ENCODE measurements at places on chromosomes 1 and 21.

DNA sequence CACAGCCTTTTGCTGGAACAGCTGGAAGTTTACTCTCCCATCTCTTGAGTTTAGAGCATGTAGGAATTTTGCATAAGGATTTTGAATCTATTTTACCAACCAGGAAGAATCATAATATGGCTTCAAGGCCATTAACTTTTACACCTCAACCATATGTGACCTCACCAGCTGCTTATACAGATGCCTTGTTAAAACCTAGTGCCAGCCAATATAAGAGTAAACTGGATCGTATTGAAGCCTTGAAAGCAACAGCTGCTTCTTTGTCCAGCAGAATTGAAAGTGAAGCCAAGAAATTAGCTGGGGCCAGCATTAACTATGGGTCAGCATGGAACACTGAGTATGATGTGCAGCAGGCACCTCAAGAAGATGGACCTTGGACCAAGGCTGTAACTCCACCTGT, 65.4 kb downstream of the CEP350 start:
- DNase-seq: no peak

DNA sequence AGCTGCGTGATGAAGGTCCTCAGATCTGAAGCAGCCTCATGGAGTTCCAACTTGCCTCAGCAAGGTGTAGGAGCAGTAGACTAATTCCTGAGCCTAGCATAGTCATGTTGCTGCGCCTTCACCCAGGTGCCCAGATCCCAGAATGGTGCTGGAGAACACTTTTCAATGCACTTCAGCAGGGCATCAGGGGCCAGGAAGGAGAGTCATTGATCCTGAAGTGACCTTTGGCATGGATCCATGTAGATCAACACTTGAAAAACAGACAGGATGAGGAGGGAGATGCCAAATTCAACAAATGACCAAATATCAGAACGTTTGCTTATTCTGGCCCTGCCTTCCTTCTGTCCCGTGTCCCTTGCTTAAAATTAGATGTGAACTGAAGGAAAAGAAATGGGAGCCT, 91.9 kb downstream of the LEPR start:
- no peak for DNase-seq

- no peak for DNase-seq
Measured at GRCh38 chr21:36145259-36145658, 10.4 kb downstream of the CBR3 start.

GRCh38 chr1:248853663-248854375, 5.1 kb downstream of the ZNF692 start:
- no peak for DNase-seq
